ENCODE measurements at places on chromosomes 5 and 9.

GRCh38 chr5:56649569-56649968 lies 165.8 kb upstream of the MAP3K1 start:
- DNase-seq, result no peak

GRCh38 chr9:136700959-136701667 lies 11.3 kb upstream of the DIPK1B start:
- DNase-seq, result no peak

DNA sequence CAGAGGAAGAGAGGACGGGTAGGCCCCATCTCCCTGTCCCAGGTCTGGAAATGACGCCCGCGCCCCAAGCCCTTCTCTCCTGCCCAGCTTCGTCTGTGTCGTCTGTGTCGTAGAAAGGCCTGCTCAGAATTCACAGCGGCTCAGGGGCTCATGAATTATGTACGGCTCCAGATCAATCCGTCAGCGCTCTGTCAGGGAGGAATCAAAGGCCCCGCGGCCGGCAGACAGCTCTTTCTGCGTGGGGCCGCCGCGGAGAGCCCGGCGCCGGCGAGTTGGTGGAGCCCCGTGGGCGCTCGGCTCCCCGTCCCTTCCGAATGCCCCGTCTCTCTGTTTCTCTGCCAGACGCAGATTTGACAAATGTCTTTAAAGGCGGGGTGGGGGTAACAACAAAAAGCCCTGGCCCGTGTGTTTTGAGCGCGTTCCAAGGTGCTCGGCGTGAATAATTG lies 83.8 kb upstream of the RAPGEF1 start:
- DNase-seq, result no peak

DNA sequence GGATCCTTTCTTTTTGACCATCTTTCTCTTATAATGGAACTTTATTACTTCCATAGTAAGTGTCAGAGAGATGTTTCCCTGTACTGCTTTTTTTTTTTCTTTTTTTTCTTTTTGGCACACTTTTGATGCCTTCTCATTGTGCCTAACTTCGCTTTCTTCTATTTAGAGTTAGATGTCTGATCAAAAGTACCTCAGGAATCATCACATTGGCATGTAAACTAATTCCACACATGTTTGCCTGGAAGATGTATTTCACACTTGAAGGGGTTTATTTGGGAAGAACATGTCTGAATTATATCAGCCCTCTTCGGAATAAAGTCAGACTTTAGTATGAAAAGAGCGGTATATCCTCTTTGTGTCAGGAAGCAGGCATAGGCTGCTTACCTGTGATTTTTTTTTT lies 35.1 kb downstream of the SMARCA2 start:
- DNase-seq, result no peak

DNA sequence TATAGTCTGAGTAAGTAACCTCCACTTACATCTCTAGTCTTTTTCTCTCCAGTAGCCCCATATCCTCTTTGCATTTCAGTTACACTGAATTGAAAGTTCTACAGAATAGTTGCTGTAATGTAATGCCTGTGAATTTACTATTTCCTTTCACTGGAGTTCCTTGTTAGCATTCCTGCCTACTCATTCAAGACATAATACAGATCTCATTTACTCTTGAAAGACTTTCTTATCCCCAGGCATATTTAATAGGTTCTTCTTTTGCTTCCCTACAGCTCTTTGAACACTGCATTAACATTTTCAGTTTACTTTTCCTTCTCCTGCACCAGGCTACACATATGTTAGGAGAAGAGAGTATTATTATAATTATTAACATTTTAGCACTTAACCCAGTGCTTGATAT lies 87.6 kb upstream of the OR13F1 start:
- no peak for DNase-seq

DNA sequence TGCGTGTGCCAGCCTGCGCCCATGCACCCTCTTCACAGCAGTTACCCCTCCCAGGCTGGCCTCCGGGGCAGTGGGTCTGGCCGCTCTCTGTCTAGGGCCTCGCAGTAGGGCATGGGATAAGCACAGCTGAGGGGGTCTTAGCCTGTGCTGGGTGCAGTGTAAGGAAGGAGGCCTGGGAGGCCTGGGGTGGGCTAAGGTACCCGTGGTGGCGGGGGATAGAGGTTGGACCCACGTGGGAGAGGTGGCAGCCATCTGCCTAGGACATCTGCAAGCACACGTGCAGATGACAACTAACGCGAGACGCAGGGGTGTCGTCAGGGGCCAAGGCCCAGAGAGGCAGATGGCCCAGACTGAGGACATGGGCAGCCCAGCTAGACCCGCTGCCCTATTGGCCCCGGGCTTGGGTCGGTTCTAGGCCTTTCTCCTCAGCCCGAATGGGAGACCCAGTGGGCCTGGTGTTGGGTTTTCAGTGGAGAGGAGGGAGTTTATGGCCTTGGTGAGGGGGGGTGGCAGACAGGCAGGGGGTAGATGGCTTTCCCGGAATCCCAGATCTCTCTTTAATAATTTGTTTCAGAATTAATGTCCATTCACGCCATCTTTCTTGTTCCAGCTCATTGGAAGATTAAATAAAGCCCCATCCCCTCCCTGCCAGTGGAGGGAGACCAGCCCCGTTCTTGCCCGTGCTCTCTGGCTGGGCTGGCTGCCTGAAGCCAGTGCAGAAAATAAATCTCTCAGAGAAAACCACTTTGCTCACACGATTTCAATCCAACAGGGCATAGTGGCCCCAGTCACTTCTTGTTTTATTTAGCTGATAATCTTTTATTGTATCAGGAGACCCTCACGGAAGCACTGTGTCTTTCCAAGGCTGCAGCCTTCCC lies 154.2 kb downstream of the GAPVD1 start:
- DNase-seq, result no peak

DNA sequence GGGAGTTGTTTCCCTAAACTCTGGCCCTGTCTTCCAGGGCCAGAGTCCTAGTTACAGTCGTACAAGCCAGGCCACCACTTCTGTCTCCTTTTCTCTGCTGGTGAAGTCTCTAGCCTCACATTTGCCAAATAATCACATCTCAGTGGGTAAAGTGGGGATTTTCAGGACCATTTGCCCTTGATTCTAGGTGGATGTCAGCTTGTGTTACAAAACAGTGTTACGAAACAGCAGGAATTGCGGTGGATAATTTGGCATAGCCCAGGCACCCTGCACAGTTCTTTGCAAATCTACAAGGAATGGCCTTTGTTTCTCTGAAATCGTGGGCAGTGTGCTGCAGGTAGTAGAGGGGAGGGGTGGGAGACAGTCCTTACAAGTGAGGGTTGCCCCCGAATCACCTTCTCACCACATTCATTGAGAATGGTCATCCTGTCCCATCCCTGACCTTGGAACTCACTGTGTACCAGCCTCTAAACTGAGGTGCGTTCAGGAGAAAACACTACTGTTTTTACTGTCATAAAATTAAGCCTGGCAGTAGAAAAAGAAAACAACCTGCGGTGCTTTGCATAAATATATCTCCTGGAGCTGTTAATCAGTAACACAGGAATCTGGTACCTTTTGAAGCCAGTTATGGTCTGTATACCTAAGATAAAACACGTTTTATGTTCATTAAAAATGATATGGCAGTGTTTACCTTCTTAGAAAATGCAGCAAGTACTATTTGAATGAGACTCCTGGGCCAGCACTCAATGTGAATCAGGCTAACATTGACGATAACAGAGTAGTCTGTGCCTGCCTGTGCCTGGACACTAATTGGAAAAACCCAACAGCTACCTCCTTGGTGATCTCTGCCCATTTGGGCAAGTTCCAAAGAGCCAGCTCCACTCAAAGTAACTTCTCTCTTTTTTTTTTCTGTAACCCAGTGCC lies 44.3 kb downstream of the CYSTM1 start:
- no peak for DNase-seq

- DNase-seq, result no peak
Observed at GRCh38 chr5:126656401-126657007, 55.8 kb downstream of the PHAX start.

GRCh38 chr5:16889972-16890519 lies 46.0 kb downstream of the MYO10 start:
- no peak for DNase-seq

DNA sequence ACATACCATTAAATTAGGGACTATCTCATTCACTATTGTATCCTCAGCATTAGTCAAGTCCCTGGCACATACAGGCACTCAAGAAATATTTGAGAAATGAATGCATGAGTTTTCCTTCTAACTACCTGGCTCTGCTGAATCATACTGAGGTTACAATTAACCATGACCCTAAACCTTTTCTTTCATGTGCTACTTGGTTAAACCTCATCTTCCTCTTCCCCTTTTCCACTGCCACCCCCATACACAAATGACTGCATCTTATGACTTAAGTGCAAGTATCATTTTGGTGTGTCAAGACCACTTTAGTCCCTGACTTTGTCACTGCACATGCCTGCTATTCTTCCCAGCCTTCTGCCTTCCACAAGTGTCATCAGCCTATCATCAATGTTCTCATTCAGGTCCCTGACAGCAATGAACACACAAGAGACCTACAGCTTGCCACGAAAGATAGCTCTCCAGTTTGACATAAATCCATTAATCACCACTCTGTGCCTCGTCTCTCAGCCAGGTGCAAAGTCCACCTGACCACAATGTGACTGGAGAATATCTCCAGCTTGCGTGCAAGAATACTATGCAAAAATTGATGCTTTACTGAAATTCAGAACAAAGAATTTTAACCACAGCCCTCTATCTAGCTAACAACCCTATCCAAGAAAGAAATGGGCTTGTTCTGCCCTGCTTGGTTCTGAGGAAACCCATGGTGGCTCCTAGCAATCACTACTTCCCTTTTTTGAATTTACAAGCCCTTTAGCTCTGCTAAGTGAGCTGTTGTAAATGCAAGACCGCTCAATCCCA lies 74.5 kb downstream of the MAPKAP1 start:
- no peak for DNase-seq

GRCh38 chr9:133129001-133129795 lies 8.2 kb upstream of the RALGDS start:
- peak; percentile 48 for DNase-seq

DNA sequence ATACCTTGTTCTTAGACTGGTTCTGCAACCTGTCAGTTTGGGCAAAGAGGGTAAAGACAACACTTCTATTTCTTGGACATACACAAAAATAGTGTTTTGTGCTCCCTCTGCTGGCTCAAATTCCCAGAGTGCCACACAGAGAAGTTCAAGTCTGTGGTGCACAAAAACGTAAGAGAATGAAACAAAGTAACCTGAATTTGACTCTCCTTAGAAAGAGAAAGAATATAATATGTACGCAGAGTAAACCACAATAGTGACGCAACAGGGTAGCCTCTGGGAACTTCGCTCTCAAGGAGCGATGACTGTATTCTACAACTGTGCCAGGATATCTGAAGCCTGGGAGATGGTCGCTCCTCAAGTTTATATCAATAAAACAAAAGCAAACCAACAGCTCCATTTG lies 18.5 kb downstream of the DDX31 start:
- no peak for DNase-seq

GRCh38 chr5:87605663-87606062 lies 192.9 kb upstream of the CCNH start:
- DNase-seq, result no peak
